ENCODE measurements at places on chromosomes 7 and 10.

GRCh38 chr10:61781969-61782403 lies 119.3 kb downstream of the CABCOCO1 start:
- no peaks in the 10 kb centered on the region for H3K4me1 ChIP-seq
- H3K27me3 ChIP-seq = no peaks in the 10 kb centered on the region
- no peak for DNase-seq
- H3K27ac ChIP-seq = no peak overlapping the region
- H3K36me3 ChIP-seq = no peaks in the 10 kb centered on the region
- no peak overlapping the region for H3K4me3 ChIP-seq

DNA sequence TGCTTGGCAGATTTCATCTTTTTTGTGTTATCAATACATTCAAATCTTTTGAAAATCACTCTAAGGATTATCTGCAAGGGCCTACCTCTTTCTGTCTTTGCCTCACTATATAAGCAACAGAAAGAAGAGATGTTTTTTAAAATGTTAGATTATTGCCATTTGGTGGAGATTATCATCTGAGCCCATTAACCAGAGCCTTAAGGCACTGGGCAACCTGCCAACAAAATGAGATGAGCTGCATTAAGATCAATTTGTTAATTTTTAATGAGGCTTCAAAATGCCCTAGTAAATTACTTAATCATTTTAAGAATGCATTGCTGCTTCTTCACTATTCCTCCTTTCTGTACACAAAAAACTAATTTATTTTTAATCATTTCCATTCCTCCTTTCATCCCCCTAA lies 314.1 kb downstream of the SNX13 start:
- no peaks in the 10 kb centered on the region for H3K4me1 ChIP-seq
- H3K4me3 ChIP-seq = no peak overlapping the region
- DNase-seq = no peak
- H3K36me3 ChIP-seq = no peaks in the 10 kb centered on the region
- H3K27me3 ChIP-seq = no peaks in the 10 kb centered on the region

GRCh38 chr10:122323941-122324675 lies 50.4 kb upstream of the PLEKHA1 start:
- no peak overlapping the region for H3K4me3 ChIP-seq
- H3K36me3 ChIP-seq = no peaks in the 10 kb centered on the region
- no peak for DNase-seq
- no peak overlapping the region for H3K27ac ChIP-seq
- no peaks in the 10 kb centered on the region for H3K27me3 ChIP-seq

GRCh38 chr7:108063520-108063933 lies 60.6 kb upstream of the LAMB1 start:
- DNase-seq = no peak
- H3K36me3 ChIP-seq = no peaks in the 10 kb centered on the region
- H3K27ac ChIP-seq = no peak overlapping the region
- H3K4me3 ChIP-seq = no peak overlapping the region

GRCh38 chr10:92544296-92544695 lies 29.6 kb downstream of the IDE start:
- no peaks in the 10 kb centered on the region for H3K36me3 ChIP-seq
- no peak overlapping the region for H3K4me3 ChIP-seq
- DNase-seq = no peak
- H3K27ac ChIP-seq = no peak overlapping the region

- H3K4me3 ChIP-seq = no peak overlapping the region
- no peak overlapping the region for H3K27ac ChIP-seq
- no peak for DNase-seq
- peaks cover 3% of the 10 kb centered on the region for H3K4me1 ChIP-seq
- no peaks in the 10 kb centered on the region for H3K36me3 ChIP-seq
Measured at GRCh38 chr10:10350050-10350449, 667.6 kb upstream of the CELF2 start.

DNA sequence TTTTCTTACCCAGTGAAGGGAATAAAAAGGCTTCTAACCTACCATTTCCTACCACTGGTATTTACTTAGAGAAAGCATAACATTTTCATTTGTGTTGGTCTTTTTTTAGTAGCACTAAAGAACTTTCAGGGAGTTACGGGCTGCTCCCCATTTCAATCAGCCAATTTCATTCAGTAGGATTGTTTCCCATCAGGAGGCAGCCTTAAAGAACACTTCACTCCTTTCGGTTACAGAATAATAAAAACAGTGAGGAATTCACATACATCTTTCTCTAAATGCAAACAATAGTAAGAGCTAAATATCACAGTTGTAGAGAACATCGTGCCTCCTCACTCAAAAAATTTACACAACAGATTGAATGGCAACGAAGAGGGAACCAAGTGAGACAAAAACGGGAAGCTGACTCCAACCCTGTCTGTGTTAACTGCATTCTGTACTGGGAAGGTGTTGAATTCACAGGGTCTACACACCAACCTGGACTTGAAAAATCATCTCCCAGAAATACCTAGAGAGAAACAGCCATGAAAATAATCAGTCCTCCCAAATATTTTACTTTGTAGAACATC lies 55.5 kb upstream of the ABLIM1 start:
- H3K4me3 ChIP-seq = no peak overlapping the region
- peaks cover 10% of the 10 kb centered on the region for H3K4me1 ChIP-seq
- H3K27ac ChIP-seq = no peak overlapping the region

DNA sequence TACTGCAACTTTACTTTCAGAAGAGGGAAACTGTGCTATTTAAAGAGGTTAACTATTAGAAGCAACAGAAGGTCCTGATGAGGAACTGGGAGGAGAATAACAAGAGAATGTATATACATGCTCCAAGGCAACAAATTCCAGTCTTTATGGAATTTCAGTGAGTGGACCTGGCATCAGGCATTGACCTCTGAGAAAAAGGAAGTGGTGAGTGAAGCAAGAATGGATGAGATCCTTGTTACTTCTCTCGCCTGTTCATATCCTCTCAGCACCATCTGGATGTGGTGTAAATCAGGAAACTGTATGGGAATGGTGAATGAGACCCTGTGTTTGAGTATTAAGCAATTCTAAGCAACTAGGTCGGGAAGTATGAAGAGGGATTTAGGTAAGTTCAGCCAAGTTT lies 30.3 kb upstream of the KBTBD2 start:
- H3K4me3 ChIP-seq = no peak overlapping the region
- H3K36me3 ChIP-seq = peaks cover 7% of the 10 kb centered on the region
- no peaks in the 10 kb centered on the region for H3K4me1 ChIP-seq
- H3K27ac ChIP-seq = no peak overlapping the region
- no peaks in the 10 kb centered on the region for H3K27me3 ChIP-seq
- no peak for DNase-seq

DNA sequence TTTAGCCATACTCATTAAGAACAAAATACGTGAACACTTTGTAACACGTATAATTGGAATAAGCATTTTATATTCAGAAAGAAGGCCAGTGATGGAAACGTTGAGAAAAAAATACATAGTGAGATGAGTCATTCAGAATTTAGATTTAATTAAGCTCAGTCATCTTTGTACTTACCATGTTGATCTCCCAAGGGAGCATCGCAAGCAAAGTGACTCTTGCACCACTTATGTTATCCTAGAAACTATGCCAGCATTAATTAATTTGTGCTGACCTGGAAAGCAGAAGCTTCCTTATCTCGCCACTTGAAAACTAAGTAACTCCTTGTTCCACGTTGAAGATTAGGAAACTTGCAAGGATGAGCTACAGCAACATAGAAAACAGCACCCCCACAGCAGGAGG lies 9.7 kb upstream of the MPP7 start:
- H3K27ac ChIP-seq = no peak overlapping the region
- no peaks in the 10 kb centered on the region for H3K36me3 ChIP-seq
- H3K4me3 ChIP-seq = no peak overlapping the region
- H3K27me3 ChIP-seq = peaks cover 7% of the 10 kb centered on the region
- no peaks in the 10 kb centered on the region for H3K4me1 ChIP-seq

DNA sequence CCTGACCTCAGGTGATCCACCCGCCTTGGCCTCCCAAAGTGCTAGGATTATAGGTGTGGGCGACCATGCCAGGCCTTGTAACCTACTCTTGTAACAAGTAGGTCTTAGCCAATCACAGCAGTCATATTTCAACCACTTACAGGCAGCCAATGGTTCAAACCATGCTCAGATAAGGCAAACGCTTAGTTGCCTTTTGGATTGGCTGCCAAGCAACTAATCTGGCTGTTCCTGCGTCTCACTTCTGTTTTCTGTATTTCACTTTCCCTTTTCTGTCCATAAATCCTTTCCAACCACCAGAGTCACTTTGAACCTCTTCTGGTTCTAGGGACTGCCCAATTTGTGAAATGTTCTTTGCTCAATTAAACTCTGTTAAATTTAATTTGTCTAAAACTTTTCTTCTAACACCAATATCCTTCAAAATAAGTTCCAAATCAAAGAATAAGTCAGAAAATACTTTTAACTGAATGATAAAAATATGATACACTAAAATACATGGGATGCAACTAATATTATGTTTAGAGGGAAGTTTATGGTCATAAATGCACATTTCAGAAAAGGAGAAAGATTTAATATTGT lies 19.1 kb upstream of the PRF1 start:
- H3K4me3 ChIP-seq = no peak overlapping the region
- DNase-seq = no peak
- H3K36me3 ChIP-seq = no peaks in the 10 kb centered on the region
- H3K27me3 ChIP-seq = no peaks in the 10 kb centered on the region

- no peaks in the 10 kb centered on the region for H3K27me3 ChIP-seq
- H3K27ac ChIP-seq = no peak overlapping the region
- peaks cover 7% of the 10 kb centered on the region for H3K36me3 ChIP-seq
- no peaks in the 10 kb centered on the region for H3K4me1 ChIP-seq
- no peak for DNase-seq
Measured at GRCh38 chr7:155759740-155760430, 52.4 kb downstream of the SHH start.

GRCh38 chr10:49056356-49056755 lies 59.0 kb downstream of the VSTM4 start:
- no peak overlapping the region for H3K27ac ChIP-seq
- no peaks in the 10 kb centered on the region for H3K36me3 ChIP-seq
- no peak overlapping the region for H3K4me3 ChIP-seq
- H3K27me3 ChIP-seq = no peaks in the 10 kb centered on the region

DNA sequence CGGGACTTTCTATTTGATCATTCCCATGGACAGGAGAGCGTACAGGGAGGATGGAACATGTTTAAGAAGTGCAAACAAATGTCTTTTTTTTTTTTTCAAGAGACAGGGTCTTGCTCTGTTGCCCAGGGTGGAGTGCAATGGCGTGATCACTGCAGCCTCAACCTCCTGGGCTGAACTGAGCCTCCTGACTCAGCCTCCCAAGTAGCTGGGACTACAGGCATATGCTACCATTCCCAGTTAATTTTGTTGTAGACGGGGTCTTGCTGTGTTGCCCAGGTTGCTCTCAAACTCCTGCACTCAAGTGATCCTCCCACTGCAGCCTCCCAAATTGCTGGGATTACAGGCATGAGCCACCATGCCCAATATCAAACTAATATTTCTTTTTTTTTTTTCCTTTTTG lies 40.5 kb downstream of the SPDYE5 start:
- no peak for DNase-seq
- peaks cover 5% of the 10 kb centered on the region for H3K4me1 ChIP-seq
- peaks cover 39% of the 10 kb centered on the region for H3K36me3 ChIP-seq
- no peaks in the 10 kb centered on the region for H3K27me3 ChIP-seq
- no peak overlapping the region for H3K4me3 ChIP-seq
- H3K27ac ChIP-seq = no peak overlapping the region

DNA sequence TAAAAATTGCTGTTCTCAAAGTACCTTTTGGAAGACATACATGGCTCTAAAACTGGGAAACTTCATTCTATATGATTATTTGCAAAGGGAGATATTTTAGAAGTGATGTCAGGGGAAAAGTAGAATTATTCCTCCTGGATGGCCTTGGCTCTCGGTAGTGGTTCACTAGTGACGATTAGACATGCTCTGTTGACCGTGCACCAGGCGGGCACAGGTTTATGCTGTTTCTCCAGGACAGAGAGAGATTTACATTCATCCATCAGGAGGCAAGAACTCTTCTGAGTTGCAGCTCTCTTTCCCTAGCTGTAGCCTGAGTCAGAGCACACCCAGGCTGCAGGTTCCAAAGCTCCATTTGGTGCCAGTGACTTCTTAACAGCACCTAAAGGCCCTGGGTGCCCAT lies 184.9 kb upstream of the WDR11 start:
- no peak for DNase-seq
- H3K36me3 ChIP-seq = no peaks in the 10 kb centered on the region
- no peak overlapping the region for H3K4me3 ChIP-seq

- no peak overlapping the region for H3K27ac ChIP-seq
- H3K36me3 ChIP-seq = no peaks in the 10 kb centered on the region
- H3K4me1 ChIP-seq = no peaks in the 10 kb centered on the region
- no peak overlapping the region for H3K4me3 ChIP-seq
- no peaks in the 10 kb centered on the region for H3K27me3 ChIP-seq
Measured at GRCh38 chr10:10126218-10126617, 891.5 kb upstream of the CELF2 start.

DNA sequence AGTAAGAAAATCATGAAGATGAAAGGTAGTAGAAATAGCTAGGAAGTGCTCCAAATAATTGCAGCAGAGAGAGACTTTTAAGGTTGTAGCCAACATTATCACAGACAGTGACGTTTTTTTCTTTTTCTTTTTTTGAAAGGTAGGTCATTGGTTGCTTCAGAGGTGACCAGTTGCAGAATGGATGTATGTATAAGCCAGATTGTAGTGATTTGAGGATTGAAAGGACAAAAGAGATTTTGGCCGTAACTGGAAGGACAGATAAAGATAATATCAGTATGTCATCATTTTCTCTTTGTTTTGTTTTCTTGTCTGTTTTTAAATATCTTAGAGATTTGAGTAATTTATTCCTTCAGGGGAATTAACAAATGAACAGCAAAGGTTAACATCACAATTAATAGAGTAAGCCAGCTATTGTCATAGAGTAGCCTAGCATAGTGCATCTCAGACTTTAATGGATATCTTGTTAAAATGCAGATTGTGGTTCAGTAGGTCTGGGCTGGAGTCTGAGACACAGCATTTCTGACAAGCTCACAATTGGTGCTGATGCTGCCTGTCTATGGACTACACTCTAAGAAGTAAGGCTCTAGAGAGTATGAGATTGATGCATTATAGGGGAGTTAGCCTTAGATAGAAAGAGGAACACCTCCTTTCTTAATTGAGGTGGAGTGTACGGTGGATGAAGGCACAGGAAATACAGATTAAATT lies 28.3 kb downstream of the CDK13 start:
- no peaks in the 10 kb centered on the region for H3K27me3 ChIP-seq
- no peak overlapping the region for H3K27ac ChIP-seq
- no peak overlapping the region for H3K4me3 ChIP-seq
- no peaks in the 10 kb centered on the region for H3K36me3 ChIP-seq
- no peak for DNase-seq

- no peak overlapping the region for H3K4me3 ChIP-seq
- H3K4me1 ChIP-seq = no peaks in the 10 kb centered on the region
- no peaks in the 10 kb centered on the region for H3K36me3 ChIP-seq
- H3K27me3 ChIP-seq = no peaks in the 10 kb centered on the region
- H3K27ac ChIP-seq = no peak overlapping the region
Measured at GRCh38 chr10:101492205-101492604, 95.9 kb downstream of the POLL start.

GRCh38 chr10:72561745-72562166 lies 64.1 kb downstream of the MICU1 start:
- H3K4me3 ChIP-seq = no peak overlapping the region
- H3K27me3 ChIP-seq = no peaks in the 10 kb centered on the region
- no peaks in the 10 kb centered on the region for H3K36me3 ChIP-seq
- H3K27ac ChIP-seq = no peak overlapping the region

- no peaks in the 10 kb centered on the region for H3K36me3 ChIP-seq
- no peak overlapping the region for H3K27ac ChIP-seq
- no peaks in the 10 kb centered on the region for H3K4me1 ChIP-seq
- no peak overlapping the region for H3K4me3 ChIP-seq
- no peak for DNase-seq
- H3K27me3 ChIP-seq = no peaks in the 10 kb centered on the region
Measured at GRCh38 chr10:131242007-131242406, 69.5 kb downstream of the TCERG1L start.

All from tibial nerve (tissue), 4 donors.